Right atrium auricular region (tissue), 2 donors: ENCODE measurements at places on chromosomes 16 and 17. TPM values are rescaled to one million over a fixed set of nuclear protein-coding genes. Genes with fewer than 3 reads are reported as not detected.

Gene SYNGR3
- total RNA-seq, result 2.1 TPM

Gene CENPT
- 19.1 TPM for total RNA-seq

DNA sequence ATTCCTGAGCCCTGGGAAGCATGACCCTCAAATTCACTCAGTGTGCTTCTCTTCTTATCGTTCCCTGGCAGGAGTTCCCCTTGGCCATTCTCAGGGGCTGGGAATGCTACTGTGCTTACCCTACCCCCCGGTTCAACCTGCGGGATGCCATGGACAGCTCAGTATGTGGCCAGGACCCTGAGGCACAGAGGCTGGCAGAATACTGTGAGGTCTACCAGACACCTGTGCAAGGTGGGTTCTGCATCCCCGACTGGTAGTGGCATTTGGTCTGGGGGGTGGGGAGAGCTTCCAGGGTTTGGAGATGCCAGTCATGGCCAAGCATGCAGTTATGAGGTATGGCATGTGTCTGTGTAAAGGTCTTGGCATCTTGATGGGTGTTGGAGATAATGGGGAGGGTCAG is 39.4 kb downstream of the WSCD1 start:
- no peaks in the 10 kb centered on the region for H3K4me1 ChIP-seq
- H3K27ac ChIP-seq, result no peak overlapping the region
- no peak for DNase-seq
- no peaks in the 10 kb centered on the region for H3K36me3 ChIP-seq
- H3K4me3 ChIP-seq, result no peak overlapping the region

GRCh38 chr16:1950047-1950446 is 4.4 kb downstream of the RPL3L start:
- peak overlapping the region; percentile 67 for H3K27ac ChIP-seq
- H3K36me3 ChIP-seq, result no peaks in the 10 kb centered on the region
- no peak overlapping the region for H3K4me3 ChIP-seq
- DNase-seq, result no peak

- H3K27me3 ChIP-seq, result no peaks in the 10 kb centered on the region
- H3K27ac ChIP-seq, result no peak overlapping the region
- no peak for DNase-seq
- H3K4me1 ChIP-seq, result no peaks in the 10 kb centered on the region
These were observed 39.7 kb downstream of the PIK3R5 start for GRCh38 chr17:8925808-8926207.
